GM13977 (cell line): ENCODE measurements at places on chromosomes 4 and X.

GRCh38 chr4:73343432-73343831, 60.7 kb upstream of the ALB start:
- DNase-seq, result no peak

- no peak for DNase-seq
These were observed 619.4 kb upstream of the SPANXN1 start for GRCh38 chrX:144627947-144628346.

- peak; percentile 31 for DNase-seq
These were observed 1.7 kb downstream of the PDGFRA start for GRCh38 chr4:54230484-54231418.

DNA sequence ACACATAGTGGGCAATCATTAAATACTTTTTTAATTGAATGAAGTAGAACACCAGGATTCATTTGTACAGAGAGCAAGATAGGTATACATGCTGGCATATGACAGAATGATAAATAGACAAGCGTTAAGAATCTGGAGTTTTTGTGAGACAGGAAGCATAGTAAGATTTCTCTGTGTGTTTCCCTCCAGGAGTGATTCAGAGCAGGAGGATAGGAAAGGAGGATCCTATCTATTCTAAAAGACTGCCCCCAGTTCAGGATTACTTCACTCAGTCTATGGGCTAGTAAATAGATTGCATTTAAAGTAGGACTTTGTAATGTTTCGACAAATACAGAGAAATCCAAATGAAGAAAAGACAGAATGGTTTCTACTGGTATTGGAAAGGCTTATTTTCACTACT, 423.7 kb downstream of the PDGFC start:
- DNase-seq, result no peak

- DNase-seq, result no peak
These were observed 33.4 kb downstream of the ARHGEF6 start for GRCh38 chrX:136747003-136747986.
